Endothelial cell (in vitro differentiated cells): ENCODE measurements at places on chromosomes 6 and 20.
A peak's percentile ranks its signal among the peaks of the same experiment; 100 is the strongest.

GRCh38 chr6:31822036-31822821, 5.3 kb upstream of the HSPA1B start:
- DNase-seq: peak; percentile 14

- DNase-seq: no peak
Measured at GRCh38 chr6:125951323-125951722, 5.2 kb upstream of the HINT3 start.

GRCh38 chr20:58064411-58065010, 163.9 kb downstream of the ANKRD60 start:
- DNase-seq: no peak

DNA sequence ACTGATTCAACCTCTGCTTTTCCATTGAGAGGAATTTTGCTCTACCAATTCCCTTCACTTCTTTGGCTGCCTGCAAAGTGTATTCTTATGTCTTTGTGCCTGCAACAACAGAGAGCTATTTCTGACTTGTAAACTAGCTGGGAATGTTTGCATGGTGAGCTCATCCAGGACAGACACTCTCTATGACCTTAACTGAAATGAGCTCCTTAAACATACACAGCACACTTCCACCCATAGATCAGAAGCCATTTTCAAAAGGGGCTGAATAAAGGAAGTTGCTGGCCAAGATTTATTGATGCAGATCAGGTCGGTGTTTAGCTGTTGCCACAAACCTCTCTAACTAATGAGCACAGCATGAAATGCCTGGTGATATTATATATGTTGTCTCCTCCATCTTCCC, 377.7 kb downstream of the BTBD9 start:
- no peak for DNase-seq

GRCh38 chr20:1875762-1876161, 19.4 kb upstream of the SIRPA start:
- no peak for DNase-seq

DNA sequence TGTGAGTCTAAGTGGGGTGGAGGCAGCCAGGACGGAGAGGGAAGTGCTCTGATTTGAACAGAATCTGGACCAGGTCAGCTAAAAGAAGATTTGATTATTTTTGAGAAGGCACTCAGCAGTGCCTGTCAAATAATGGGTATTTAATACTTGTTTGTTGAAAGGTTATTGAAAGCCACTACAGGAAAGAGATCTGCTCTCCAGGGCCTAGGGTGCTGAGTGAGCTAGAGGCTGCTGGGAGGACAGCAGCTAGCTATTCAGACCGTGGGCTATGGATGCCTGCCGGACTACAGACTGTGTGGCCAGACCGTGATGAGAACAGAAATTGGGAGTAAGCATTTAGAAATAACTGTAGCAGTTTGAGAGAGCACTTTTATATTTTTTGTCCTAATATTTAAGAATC, 8.8 kb downstream of the SLC35F1 start:
- DNase-seq: no peak

DNA sequence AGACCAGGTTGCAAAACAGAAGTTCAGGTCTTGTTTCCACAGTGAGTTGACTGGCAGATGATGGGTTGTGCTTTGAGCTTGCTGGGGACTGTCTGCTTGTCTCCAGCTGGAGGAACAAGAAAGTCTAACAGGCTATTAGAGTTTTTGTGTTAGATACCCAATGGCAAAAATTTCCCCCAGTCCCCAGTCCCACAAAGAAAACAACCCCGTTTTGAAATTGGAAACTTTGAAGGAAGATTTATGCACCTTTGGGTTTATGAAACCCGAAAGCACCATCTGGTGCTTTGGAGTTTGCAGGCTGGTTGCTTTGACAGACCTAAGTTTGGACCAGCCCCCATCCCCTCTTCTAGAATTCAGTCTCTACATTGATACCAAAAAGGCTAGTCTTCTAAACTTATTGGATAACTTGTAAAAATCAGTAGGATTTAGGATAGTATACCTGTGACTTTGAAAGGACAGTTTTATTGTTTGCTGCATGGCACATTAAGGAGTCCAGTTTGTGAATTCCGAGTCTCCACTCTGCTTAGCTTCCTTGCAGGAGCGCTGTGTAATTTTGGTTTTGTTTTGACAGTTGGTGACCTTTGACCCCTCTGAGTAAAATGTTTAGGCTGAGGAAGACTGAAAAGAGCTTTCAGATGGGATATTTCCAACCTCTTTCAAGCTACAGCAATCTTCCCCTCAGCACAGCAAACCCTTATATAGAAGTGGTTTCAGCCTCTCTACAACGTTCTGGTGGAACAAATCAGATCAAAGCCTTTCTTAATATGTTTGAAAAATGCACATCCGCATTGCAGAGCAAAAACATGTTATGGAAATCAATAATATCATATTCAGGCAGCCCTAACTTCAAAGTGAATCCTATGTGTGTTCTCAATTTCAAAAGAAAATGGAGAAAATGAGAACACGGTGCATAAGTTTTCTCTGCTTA, 25.5 kb upstream of the PRL start:
- no peak for DNase-seq

GRCh38 chr20:5863040-5863833, 87.1 kb downstream of the TRMT6 start:
- DNase-seq: no peak

GRCh38 chr20:50501972-50502745, 8.0 kb upstream of the PTPN1 start:
- no peak for DNase-seq

DNA sequence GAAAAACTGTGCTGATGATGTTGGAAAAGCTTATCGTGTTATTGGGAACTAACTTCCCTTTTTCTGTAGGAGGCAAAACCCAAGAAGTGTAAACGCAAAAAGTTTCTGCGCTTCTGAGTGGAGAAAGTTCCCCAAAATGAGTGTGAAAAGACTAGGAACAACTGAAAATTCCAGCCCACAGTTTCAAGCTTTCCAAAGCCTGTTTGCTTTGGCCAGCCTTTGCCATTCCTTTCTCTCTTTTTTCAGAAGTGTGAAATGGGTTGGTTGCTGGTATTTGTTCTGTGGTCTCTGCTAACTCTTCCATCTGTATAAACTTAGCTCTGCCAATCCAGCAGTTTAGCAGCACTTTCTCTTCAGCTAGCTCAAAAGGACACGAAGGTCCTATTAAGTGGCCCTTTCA, 491.3 kb downstream of the MAFB start:
- no peak for DNase-seq

DNA sequence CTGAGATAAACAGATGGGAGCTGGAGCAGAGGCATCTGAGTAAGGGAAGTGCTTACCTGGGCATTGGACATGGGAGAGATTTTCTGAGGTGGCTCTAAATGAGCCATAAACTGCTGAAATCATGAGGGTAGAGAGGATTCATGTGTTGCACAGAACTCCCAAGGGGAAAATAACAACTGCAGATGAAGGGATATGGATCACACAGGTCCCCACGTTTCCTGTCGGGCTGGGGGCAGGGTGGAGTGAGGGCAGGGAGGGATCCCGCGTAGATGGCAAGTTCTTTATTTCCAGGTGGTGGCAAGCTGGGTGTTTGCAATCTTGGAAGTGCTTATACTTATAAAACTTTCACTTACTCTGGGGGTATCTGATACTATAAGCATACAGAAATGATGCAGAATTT, 422.6 kb upstream of the FLRT3 start:
- no peak for DNase-seq

DNA sequence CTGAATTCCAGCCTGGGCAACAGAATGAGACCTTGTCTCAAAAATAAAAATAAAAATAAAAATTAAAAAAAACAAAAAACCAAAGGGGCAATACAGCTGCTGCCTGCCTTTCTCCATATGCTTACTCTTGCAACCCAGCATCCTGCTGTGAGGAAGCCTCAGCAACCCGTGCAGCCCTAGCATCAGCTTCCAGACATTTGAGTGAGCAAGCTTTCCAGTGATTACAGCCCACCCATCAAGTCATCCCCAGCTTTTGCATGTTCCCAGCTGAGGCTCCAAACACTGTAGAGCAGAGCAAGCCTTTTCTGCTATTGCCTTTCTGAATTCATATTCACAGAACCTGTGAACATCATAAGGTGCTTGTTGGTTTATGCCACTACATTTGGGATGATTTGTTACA, 93.8 kb downstream of the SASH1 start:
- no peak for DNase-seq

DNA sequence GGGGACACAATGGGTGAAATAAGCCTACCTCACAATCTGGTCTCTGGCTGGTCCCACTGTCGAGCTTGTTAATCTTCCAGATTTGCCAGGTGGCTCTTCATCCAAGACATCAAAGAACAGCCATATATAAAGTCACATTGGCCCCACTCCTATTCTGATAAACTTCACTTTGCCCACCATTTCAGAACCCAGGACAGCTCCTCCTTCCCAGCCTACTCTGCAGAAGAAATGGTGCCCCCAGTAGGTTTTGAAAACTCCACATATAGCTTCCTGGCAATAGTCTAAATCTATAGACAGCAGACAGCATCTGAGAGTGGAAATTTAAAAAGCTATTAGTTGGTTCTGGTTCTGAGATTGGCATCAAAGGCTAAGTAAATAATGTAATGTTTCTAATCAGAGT, 143.1 kb upstream of the PCSK2 start:
- DNase-seq: peak; percentile 43

DNA sequence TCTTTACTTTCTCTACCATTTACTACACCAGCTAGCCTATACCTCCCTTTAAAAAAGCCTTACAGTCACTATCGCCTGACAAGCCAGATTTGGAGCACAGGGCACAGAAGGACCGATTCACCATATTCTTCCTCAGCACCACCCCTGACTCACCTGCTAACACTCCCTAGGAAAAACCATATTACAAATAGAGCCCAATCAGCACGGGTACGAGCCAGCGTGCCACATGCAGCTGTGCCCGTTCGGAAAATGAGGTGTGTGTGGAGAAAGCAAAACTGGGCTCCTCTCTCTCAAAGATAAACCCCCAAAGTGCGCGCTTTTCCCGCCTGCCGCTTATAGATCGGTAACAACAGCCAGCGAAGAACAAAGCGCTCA, 1.2 kb downstream of the SYNCRIP start:
- no peak for DNase-seq

DNA sequence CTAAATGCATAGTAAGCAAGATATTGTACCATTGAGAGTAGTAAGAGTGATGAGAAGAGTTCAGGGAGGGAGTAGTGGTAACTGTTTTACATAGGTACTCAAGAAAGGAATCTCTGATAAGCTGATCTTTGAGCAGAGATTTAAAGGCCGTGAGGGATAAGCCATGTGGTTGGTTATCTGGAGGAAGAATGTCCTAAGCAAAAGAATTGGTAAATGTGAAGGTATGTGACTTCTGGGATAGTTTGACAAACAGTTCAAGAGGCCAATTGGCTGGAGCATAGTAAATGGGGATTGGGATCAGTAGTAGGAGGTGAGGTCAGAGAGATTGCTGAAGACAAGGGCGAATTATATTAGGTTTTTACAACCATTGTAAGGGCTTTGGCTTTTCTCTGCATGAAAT, 40.1 kb downstream of the PLCB1 start:
- no peak for DNase-seq

DNA sequence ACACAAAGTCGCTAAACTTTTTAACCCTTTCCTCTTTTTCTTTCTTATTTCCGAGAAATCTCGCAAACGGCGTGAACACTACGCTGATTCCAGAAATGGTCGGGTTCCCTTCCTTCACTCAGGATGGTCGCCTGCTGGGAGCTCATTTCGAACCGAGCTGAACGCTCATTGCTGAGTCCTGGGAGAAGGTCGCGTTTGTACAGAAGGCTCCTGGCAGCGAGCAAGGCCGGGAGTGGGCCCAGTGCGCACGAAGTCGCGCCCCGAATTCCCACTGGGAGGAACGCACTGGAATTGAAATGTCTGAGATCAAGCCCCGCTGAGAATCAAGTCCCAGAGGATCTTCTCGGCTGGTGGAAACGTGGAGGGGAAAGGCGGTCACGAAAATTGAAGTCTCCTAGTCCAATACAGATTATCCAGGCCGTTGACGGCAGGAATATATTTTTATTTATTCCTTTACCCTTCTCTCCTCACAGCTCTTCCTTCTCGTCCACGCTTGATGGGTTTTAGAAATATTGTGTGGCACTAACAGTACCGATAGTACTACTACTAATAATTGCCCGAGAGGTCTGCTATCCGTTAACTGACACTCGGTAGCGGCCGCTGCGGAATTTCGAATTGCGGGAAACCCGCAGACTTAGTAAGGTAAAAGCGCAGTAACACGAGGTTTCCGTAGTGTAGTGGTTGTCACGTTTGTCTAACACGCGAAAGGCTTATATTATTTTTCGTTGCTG, 207.2 kb upstream of the ZNF184 start:
- no peak for DNase-seq

GRCh38 chr6:106128981-106129781, 43.0 kb downstream of the PRDM1 start:
- DNase-seq: no peak

DNA sequence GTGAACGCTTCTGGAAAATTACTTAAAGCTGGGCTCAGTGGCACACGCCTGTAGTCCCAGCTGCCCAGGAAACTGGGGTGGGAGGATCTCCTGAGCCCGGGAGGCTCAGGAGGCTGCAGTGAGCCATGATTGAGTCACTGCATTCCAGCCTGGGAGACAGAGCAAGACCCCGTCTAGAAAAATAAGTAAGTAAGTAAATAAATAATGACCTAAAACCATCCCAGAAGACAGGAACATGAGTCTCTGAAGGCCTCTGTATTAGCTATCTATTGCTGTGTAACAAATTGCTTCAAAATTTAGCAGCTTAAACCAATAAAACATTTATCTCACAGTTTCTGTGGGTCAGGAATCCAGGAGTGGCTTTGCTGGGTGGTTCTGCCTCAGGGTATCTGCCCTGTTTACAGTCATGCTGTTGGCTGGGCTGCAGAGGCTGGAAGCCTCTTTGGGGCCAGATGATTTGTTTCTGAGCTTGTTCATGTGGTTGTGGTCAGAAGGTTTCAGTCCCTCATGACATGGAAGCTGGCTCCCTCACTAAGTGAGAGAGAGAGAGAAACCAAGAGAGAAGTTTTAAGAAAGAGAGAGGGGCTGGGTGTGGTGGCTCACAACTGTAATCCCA, 48.4 kb upstream of the NCOA3 start:
- no peak for DNase-seq

- DNase-seq: no peak
Measured at GRCh38 chr6:111727041-111727440, 121.4 kb upstream of the TRAF3IP2 start.

DNA sequence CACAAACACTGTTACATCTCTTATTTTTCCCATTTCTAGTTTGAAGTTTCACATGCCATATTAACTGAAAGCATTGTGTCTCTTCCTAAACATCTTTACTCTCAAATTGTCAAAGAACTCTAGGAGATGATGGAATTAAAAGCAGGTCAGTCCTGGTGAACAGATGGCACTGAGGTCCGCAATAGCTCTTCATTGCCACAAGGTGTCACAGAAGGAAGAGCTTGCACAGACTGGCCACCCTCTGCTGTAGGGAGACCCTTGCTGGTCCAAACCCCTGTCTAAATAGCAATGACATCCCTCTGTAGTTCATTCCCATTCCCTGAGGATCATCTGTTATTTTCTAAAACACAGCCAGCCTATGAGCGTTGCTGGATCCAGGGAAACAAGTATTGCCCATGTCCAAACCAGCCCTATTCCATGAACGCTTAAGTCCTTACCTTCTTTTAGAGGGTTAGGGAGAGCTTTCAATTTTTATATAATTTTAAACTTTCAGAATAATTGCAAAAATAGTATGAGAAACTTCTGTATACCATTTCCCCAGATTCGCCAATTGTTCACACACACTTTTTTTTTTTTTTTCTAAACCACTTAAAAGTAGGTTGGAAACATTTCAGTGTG, 10.1 kb upstream of the HDAC2 start:
- DNase-seq: peak; percentile 36
